ENCODE measurements at places on chromosomes 5 and 9. TPM values are rescaled to one million over a fixed set of nuclear protein-coding genes. Genes with fewer than 3 reads are reported as not detected.

- no peaks in the 10 kb centered on the region for H3K4me1 ChIP-seq
- H3K36me3 ChIP-seq, result no peaks in the 10 kb centered on the region
- peak; percentile 2 for DNase-seq
- H3K4me3 ChIP-seq, result no peak overlapping the region
- H3K27me3 ChIP-seq, result no peaks in the 10 kb centered on the region
These were observed 499.4 kb downstream of the ISL1 start for GRCh38 chr5:51882647-51883046.

DNA sequence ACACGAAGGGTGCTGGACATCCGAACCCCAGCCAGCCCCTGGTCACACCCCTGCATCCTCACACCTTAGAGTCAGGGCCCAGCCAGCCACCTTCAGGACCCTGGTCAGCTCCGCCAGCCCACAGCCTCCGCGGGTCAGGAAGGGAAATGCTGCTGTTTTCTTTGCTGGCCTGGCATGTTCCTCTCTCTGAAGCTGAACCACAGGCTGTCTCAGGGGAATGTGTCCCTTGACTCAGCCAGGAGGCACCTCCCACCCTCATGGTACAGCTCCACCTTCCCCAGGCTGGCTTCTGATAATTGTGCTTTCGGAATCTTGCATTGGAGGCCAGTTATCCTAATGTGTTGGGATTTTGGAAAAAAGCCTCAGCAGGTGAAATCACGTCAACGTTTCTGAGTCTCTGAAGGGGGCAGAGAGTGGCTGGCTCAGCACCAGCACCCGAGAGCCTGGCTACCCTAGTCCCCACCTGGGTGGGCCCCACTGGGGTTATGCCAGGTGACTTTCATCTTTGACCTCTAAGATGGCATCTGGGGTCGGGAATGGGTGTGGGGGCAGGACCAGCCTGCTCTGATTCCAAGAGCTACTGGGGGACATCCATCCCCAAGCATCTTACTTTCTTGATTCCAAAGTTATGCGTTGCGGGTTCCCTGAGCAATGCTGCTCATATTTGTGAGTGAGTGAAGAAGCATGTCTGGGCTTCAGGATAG is 9.8 kb upstream of the OLFM1 start:
- no peaks in the 10 kb centered on the region for H3K4me1 ChIP-seq
- peak; percentile 95 for DNase-seq
- H3K4me3 ChIP-seq, result no peak overlapping the region

GRCh38 chr9:130660326-130660682 is 4.1 kb upstream of the PRDM12 start:
- no peak overlapping the region for H3K4me3 ChIP-seq
- H3K36me3 ChIP-seq, result no peaks in the 10 kb centered on the region
- H3K27me3 ChIP-seq, result peaks cover 92% of the 10 kb centered on the region
- no peak overlapping the region for H3K27ac ChIP-seq
- H3K4me1 ChIP-seq, result no peaks in the 10 kb centered on the region

DNA sequence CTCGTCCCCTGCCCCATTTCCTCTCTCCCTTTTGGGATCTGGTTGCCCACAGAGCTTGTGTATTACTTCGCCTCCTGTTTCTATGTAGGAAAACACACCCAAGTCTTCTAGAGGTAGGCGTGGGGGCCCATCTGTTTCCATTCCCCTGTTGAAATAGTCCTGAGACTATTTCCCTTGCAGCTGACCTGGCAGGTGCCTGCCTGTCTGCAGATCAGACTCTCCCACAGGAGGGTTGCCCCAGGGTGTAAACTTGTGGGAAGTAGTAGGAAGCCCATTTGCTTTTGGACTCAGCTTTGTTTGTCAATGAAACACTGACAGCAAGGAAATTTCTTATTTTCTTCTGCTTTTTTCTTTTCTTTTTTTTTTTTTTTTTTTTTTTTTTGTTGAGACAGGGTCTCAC is 16.3 kb upstream of the GARNL3 start:
- H3K4me1 ChIP-seq, result peaks cover 8% of the 10 kb centered on the region
- H3K4me3 ChIP-seq, result no peak overlapping the region
- no peak overlapping the region for H3K27ac ChIP-seq

DNA sequence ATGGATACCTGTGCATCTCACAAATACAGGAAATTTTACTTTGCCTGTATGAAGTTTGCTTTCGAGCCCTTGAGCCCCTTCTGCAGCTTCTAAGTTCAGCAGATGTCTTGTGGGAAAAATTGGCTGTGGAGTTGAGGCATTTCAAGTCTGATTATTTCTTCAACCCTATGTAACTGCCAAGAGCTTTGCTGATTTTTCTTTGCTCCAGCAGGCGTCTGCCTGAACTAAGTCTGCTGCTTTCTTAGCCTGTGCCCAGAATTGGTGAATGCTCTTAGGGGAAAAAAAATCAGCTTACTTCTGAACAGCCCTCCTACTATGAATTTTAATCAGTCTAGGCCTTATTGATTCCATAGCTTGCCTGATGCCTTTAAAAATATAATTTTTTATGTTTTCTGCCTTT is 41.2 kb downstream of the RIC1 start:
- DNase-seq, result no peak
- H3K36me3 ChIP-seq, result peaks cover 5% of the 10 kb centered on the region
- no peaks in the 10 kb centered on the region for H3K4me1 ChIP-seq
- H3K27ac ChIP-seq, result no peak overlapping the region

- no peaks in the 10 kb centered on the region for H3K27me3 ChIP-seq
- peaks cover 51% of the 10 kb centered on the region for H3K4me1 ChIP-seq
- H3K36me3 ChIP-seq, result peaks cover 20% of the 10 kb centered on the region
- DNase-seq, result peak; percentile 93
- peak overlapping the region; percentile 99 for H3K27ac ChIP-seq
These were observed 61.6 kb upstream of the RPL26L1 start for GRCh38 chr5:172897481-172898217.

GRCh38 chr5:135800656-135801055 is 33.8 kb upstream of the SLC25A48 start:
- H3K4me3 ChIP-seq, result no peak overlapping the region
- DNase-seq, result no peak
- no peaks in the 10 kb centered on the region for H3K4me1 ChIP-seq
- no peaks in the 10 kb centered on the region for H3K36me3 ChIP-seq
- no peaks in the 10 kb centered on the region for H3K27me3 ChIP-seq
- no peak overlapping the region for H3K27ac ChIP-seq

DNA sequence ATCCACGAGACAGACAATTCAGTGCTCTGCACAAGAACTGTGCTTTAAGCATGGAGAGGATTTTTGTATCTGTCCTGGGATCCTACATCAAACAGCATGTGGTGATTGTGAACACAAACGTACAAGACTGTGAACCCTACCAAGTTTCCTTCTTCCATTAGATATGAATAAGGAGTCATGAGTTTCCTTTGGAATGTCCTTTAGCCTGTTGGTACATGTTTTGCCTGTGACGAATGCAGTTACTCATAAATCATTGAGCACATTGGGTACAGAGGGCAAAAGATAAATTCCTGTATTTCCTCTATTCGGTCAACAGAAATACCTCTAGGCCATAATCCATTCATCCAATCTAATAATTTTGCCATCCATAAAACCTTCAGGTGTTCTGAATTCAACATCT is 61.5 kb downstream of the FXN start:
- DNase-seq, result peak; percentile 41
- no peaks in the 10 kb centered on the region for H3K27me3 ChIP-seq
- peak overlapping the region; percentile 75 for H3K27ac ChIP-seq
- H3K36me3 ChIP-seq, result no peaks in the 10 kb centered on the region
- H3K4me1 ChIP-seq, result peaks cover 16% of the 10 kb centered on the region

GRCh38 chr5:6812800-6813731 is 99.8 kb downstream of the TENT4A start:
- H3K4me1 ChIP-seq, result no peaks in the 10 kb centered on the region
- DNase-seq, result no peak
- no peaks in the 10 kb centered on the region for H3K27me3 ChIP-seq
- H3K4me3 ChIP-seq, result no peak overlapping the region
- no peaks in the 10 kb centered on the region for H3K36me3 ChIP-seq
- no peak overlapping the region for H3K27ac ChIP-seq

The FUT7 gene
- not detected for total RNA-seq

The PCDHB13 gene
- 2.1 TPM for total RNA-seq
